ENCODE measurements at places on chromosomes 1 and 21.

DNA sequence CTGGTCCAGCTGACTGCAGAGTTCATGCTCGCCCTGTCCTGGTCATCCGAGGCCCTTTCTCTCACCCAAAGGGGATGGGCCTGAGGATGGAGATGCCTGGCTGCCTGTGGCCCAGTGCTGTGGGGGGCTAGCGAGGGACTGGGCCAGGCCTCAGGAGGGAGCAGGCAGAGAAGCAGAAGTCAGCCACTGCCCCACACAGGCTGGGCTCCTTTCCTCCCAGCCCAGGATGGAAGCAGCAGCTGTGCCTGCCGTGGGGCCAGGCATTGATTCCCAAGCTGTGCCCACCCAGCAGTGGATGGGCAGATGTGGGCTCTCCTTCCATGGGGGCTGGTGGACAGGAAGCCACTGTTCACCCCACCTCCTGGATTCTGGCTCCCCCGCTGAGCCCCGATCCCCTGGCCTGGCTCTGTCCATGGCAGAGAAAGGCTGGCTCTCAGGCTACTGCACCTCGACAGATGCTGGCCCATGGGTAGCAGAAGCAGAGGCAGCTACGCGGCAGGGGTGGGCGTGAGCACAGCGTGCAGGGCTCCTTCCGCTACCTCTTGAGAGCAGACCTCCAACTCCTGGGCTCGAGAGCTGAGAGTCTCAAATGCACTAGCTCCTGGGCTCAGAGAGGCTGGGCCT lies 24.6 kb downstream of the RUNX3 start:
- no peak for DNase-seq

DNA sequence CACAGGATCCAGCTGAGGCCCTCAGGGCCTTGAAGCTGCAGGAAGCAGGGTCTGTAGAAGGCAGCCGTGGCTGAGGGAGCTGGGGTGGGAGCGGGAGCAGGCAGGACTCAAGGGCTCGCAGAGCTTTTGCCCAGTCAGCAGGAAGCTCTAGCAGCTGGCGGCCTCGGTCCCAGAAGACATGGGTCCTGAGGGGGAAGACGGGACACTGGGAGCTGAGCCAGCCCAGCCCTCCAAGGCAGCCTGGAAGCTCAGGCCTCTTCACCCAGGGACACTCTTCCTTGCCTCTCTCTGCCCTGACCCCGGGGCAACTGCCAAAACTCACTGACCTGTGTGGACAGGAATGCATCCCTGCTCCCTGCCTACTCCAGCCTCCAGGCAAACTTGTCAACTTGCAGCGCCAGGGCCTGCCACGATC lies 8.9 kb downstream of the ADGRB2 start:
- DNase-seq, result no peak

DNA sequence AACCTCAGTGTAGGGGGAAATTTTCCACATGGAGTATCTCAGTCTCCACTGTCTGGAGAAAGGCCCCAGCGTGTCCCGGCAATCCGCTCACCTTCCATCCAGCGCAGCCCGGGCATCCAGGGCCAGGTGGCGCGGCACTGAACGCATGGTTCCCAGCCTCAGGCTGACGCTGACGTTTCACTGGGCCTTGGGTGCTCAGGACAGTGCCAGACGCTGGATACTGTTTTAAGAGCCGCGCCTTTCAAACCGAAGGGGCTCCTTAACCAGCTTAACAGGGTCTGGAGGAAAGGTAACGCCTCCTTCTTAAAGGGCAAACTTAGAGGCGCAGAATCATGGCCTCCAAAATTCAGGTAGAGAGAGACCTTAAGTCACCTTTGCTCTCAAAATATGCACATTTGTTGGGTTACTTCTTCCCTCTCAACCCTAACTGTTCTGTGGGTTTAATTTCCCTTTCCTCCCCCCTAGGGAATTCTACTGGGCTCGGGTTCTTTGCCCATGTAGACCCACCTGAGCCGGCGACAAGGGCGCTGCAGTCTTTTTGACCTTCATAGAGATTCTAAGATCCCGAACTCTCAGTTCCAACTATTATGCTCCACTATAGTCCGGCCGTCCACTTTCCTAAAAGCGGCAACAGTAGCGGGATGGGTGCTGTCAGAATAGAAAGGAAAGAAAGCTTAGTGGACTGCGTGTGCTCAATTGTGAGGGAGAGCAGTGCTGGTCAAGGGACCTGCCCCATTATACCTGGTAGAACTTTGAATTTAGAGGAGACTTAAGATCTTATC lies 3.5 kb upstream of the LHX9 start:
- DNase-seq, result no peak

DNA sequence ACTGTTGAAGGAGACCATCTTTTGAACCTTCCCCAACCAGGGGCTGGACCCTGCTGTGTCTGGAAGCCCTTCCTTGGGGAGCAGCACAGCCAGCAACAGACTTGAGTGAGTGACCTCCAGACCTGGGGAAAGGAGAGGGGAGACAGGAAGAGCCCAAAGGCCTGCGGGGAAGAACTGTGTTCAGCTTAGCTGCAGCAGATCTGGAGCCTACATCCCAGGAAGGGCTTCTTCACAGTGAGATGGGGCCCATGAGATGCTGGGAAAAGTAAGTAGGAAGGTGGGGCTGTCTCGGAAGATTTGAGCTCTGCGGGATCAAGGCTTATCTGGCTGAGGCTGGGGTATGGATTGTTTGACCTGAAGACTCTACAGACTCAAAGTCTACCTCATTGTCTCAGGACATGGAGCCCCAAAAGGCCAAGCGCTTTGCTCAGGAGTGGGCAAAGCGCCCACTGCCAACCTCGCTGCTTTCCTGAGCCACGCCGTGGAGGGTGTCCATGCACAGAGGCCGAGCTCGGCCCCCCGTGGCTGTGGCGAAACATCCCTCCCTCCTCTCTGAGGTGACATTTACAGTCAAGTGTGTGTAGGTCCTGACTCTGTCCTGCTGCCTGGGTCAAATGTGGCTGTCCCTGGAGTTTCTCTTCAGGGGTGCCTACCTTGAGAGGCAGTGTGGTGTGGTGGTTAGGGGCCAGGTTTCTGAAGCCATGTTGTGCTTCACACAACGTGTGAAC lies 24.5 kb downstream of the SPOCD1 start:
- DNase-seq, result no peak

DNA sequence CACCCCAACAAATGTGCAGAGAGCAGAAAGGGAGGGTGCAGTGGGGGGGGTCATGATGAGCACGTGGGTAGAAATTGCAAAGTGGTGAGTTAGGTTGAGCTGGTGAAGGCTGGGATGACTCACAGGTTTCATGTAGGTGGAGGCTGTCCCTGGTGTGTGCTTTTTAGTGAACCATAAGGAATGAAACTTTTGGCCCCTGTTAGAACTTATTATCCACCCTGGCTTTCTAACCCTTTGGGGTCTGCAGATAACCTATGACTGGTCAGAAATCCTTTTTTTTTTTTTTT lies 46.9 kb downstream of the DOP1B start:
- DNase-seq, result no peak

DNA sequence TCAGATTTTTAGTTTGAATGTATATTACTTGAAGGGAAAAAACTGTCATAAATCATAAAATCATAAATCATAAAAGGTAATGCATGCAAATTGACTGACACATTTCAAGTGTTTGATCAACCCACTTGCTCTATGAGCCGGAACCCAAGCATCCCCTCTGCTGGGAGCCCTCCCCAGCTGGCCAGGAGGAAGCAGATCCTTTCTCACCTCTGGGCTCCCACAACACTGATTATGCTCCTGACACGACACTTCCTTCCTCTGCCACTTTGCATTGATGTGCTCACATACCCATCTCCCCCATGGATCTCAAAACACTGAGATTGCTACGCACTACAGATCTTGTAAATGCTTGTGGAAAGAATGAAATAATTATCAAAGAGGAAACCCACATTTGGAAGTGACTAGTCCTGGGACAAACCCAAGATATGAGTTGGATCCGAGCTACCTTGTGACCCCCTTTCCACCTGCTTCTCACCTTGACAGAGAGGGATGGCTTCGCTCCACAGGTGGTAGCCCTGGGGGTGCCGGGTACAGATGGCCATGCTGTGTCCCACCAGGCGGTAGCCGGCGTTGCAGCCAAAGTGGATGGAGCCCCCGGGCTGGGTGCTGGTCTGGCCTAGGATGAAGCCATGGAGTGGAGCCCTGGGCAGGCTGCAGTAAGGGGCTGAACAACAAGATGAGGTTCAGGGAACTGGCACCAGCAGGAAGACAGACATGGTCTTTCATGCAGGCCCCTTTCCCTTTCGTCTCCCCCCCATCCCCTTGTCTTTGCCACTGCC lies 104.6 kb downstream of the ZSCAN20 start:
- DNase-seq, result no peak

DNA sequence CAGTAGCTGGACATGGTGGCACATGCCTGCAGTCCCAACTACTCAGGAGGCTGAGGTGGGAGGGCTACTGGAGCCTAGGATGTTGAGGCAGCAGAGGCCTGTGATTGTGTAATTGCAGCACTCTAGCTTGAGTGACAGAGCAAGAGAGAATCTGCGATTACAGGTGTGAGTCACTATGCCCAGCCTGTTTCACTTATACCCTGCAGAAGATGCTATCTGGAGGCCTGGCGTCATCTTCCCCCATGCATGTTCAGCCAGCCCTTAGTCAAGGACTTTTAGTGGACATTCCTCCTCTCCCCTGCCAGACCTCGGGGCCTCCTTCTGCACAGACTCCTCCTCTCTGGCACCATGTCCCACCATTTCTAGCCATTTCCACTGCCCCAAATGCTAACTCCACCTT lies 36.3 kb upstream of the RCC2 start:
- no peak for DNase-seq

- DNase-seq, result no peak
These were observed 987 bp downstream of the GPR137B start for GRCh38 chr1:236143104-236143948.

DNA sequence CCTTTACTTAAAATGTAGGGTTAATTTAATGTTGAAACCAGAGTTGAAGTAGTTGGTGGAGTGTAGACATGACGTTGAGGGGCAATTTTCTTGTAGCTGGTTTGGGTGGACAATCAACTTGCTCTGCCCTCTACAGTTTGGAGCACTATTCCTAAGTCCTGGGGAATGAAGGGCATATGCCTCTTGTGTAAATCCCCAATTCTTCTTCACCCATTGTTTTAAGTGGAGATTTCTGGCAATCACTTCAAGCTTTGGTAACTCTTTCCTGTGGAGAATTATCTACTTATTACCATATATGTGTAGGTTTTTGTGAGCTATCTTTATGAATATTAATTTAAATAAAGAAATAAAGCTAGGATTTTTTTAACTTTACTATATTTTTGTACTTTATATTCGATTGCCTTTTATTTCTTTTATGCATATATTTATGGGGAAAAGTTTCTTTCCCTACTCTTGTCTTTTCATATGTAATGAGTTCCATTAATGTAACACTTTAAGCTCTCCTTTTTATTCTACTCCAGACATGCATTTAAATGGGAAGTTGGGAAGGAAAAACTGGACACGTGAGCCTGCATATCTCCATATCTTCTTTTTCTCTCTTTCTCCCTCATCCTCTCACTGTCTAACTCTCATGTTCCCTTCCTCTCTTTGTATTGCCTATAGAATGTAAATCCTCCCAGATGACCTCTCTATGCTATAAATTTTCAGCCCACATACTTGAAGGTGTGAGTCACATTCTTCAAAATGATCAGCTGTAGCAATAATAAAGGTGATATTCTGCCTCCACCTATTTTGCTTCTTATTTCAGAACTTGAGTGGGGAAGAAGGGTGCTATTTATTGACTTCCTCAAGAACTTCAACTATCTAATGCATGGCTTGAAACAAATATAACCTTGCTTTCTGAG lies 276.7 kb downstream of the PTPRC start:
- DNase-seq, result no peak

DNA sequence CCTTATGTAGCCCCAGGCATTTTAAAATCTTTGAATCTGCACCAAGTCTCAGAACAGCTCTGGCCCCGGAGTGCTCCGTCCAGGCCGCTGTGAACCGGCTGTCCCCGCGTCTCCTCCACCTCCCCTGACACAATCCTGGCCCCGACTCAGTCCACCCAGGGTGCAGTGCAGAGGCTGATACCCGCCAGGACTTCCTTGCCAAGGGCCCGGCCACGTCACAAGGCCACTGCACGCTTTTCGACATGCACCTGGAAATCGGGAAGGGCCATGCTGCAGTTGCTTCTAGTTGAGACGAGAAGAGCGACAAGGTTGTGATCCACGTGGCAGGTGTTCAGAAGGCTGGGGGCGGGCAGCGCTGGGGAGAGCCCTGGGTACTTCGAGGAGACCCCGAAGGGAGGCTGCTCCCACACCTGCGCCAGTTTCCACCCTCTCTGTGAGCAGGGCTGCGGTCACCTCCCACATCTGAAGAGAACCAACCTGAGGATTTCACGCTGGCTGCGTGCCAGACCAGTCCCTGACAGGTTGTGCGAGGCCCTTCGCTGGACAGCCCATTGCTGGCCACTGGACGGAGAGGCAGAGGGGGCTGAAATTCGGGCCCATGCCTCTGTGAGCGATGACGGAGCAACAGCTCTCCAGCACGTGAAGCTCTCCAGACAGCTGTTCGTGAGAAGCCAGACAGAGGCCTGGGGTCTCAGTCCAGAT lies 6.7 kb downstream of the VWA1 start:
- DNase-seq, result no peak

DNA sequence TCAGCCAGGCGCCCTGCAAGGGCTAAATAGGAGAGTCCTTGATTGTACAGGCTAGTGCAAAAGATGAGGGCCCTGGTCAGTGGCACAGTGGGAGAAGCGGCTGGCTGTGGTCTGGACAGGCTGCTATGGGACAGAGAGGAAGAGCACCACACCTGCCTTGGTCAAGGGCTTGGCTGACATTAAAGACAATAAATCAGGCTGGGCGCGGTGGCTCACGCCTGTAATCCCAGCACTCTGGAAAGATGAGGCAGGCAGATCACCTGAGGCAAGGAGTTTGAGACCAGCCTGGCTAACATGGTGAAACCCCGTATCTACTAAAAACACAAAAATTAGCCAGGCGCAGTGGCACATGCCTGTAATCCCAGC lies 62.9 kb downstream of the NID1 start:
- DNase-seq, result no peak

DNA sequence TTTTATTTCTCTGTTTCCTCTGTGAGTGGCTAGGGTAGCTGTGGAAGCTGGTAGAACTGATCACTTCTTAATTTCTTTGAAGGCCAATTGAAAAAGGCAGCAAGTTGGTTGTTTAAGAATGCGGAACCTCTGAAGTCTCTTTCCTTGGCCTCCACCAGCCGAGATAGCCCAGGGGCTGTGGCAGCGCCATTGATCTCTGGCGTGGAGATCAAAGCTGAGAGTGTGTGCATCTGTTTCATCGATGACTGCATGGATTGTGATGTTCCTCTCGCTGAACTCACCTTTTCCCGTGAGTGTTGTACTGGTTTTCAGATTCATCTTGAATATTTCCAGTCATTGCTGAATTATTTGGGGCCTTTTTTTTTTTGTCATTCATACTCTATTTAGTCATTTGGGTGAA lies 97.7 kb downstream of the VPS13D start:
- no peak for DNase-seq
